ENCODE measurements at places on chromosomes 12 and 14. TPM values are rescaled to one million over a fixed set of nuclear protein-coding genes. Genes with fewer than 3 reads are reported as not detected.
A peak's percentile ranks its signal among the peaks of the same experiment; 100 is the strongest.

DNA sequence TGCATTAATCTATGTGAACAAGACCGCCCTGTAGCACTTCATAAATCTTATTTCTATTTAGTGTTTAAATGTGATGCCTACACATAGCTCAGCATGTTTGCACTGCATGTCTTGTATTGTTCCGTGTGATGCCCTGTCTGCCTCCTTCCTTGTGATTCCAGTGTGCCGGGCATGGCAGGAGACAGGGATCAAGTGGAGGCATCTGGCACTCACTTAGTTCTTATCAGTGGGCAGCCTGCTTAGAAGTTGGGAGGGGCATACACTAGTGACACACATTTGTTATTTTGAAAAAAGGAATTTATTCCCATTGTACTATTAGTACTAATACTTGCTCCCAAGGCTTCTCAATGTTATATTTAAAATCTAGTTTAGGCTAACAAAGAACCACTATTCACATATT lies 176.4 kb downstream of the KCNA5 start:
- DNase-seq = no peak

The BIN2 gene
- 147 TPM for total RNA-seq

- DNase-seq = no peak
Measured at GRCh38 chr14:58270628-58271027, 26.0 kb downstream of the PSMA3 start.

DNA sequence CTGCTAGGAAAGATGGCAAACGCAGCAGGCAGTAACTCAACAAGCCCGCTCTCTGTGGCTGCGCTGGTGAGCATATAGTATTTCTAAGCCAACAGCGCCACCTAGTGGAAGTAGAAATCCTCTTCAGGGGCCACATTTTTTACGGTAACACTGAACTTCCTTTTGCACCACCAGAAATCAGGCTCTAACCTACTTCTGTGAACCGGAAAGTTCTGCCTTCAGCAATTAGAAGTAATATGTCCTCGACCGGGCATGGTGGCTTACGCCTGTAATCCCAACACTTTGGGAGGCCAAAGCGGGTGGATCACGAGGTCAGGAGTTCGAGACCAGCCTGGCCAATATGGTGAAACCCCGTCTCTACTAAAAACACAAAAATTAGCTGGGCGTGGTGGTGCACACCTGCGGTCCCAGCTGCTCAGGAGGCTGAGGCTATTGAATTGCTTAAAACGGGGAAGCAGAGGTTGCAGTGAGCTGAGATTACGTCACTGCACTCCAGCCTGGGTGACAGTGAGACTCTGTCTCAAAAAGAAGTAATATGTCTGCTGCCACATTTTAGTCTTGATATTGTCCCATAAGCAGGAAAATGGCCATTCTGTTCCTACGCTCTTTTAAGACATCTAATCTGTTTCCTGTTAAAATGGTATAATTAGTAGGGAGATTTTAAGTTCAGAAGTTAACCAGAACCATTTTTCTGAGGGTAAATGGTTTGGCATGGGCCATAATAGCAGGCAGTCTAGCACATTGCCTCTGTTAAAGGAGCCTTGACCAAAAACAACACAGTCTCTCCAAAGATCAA lies 26.8 kb downstream of the APOBEC1 start:
- DNase-seq = peak; percentile 83

DNA sequence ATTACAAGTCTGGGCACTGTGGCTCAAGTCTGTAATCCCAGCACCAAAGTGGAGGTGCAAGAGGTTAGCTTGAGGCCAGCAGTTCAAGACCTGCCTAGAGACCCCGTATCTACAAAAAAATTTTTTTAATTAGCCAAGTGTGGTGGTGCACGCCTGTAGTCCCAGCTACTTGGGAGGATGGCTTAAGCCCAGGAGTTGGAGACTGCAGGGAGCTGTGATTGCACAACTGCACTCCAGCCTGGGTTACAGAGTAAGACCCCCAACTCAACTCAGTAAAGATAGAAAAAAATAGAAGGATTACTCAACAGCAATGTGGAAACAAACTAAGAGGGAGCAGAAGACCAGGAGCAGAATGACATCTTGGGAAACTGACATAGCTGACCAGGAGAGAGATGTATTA lies 13.3 kb downstream of the SBNO1 start:
- DNase-seq = no peak
